ENCODE measurements at places on chromosomes 1 and 21.

- DNase-seq: peak; percentile 9
Measured at GRCh38 chr1:175742790-175743459, 470 bp downstream of the TNR start.

GRCh38 chr1:91591175-91591974 is 90.7 kb downstream of the CDC7 start:
- no peak for DNase-seq

- peak; percentile 13 for DNase-seq
Measured at GRCh38 chr1:111448482-111448917, 556 bp downstream of the WDR77 start.

DNA sequence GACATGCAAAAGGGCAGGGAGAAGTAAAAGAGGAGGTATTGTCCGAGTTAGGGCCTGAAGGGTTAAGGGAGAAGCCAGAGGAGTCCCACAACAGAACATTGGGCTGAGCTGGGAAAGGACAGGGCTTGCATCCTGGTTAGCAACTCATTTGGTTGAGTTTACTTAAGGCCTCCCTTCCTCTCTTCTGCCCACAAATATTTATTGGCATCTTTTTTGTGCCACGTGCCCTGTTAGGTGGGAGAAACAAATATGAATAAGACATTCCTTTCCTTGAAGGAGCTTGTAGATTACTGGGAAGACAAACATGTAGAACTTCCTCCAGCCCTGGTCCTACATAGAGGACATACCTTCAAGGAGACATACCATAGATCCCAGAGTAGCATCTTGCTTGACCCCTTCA is 53.0 kb upstream of the PRELP start:
- DNase-seq: peak; percentile 17

DNA sequence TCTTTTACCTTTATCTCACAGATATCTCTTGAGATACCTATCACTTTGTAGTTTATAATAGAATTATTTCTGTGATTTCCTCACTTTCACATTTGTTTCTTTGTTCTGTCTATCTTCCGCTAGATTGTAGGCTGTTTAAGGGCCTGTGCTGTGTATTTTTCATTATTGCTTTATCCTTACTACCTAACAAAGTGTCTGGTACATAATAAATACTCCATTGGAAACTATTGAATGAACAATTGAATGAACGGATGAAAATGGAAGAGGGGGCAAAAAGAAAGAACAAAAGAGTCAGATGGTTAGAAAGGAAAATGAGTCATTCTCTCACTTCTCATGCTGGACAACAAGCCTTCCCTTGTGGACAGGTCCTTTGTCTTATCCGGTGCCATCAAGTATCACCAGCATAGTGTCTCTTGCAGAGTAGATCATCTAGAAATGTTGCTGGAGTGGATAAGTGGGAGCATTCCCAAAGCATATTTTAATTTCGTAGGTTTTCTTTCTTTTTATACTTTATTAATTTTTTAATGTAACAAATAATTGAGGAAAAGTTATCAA is 159.8 kb downstream of the NEK7 start:
- no peak for DNase-seq

DNA sequence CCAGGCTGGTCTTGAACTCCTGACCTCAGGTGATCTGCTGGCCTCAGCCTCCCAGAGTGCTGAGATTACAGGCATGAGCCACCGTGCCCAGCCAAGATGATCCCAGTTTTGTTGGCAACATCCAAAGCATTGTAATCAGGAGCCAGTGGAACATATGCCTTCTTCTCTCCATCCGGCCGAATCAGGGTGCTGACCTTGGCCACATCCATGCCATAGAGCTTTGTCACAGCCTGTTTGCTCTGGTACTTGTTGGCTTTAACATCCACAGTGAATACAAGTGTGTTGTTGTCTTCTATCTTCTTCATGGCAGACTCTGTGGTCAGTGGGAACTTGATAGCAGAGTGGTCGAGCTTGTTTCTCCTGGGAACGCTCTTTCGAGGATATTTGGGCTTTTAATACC is 17.1 kb downstream of the TNFRSF8 start:
- DNase-seq: no peak

DNA sequence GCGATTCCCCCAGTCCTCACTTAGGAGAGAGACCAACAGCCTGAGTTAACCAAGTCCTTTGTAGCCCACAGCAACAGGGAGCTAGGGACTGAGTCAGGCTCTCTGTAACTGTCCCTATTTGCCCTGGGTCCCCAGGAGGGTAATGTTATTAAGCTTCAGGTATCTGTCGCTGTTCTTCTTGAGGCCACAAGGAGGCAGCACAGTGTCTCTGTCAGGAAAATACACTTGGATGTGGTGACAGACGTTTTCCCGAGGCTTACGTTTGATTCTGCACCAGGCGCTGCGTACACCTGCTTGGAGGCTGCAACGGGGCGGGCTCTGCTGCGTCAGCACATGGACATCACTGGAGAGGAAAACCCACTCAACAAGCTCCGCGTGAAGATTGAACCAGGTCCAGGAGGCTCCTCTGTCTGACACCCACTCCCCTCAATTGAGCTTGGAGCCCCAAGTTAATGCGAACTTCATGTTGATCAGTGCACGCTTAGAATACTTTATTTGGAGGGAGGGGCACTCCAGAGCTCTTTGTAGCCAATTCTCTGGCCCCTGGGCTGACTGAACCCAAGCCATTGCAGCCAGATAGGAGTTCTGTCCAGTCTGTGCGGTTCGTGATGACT is 10.7 kb upstream of the ELF3 start:
- peak; percentile 43 for DNase-seq

GRCh38 chr1:47772281-47772680 is 224.9 kb downstream of the TRABD2B start:
- DNase-seq: no peak

DNA sequence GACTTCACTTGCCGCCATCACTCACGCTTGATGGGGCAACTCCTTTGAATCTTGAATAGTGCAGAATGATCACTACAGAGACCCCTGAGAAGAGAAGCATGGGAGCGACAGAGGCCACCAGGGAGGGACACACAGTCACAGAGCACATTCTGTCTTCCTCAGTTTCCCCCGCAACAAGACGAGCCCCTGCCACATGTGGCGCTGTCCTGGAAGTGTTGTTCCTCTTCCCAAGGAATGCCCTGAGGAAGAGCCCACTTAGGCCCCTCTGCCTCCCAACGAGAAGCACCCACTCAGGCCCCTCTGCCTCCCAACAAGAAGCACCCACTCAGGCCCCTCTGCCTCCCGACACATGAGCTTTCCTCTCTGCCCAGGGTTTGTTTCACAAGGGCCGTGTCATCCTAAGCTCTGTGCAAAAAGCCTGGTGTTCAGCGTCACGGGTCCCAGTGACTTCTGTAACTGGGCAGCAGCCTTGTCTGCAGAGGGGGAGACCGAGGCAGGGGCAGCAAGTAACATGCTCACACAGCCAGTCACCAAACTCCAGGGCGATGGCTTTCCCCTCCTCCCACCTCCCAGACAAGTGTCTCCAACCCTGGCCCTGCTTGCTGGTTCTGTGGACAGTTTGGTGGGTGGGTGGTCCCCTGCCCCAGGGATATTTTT is 19.8 kb downstream of the SLC37A1 start:
- DNase-seq: no peak

GRCh38 chr1:199182186-199182843 is 543.5 kb downstream of the PTPRC start:
- DNase-seq: no peak

DNA sequence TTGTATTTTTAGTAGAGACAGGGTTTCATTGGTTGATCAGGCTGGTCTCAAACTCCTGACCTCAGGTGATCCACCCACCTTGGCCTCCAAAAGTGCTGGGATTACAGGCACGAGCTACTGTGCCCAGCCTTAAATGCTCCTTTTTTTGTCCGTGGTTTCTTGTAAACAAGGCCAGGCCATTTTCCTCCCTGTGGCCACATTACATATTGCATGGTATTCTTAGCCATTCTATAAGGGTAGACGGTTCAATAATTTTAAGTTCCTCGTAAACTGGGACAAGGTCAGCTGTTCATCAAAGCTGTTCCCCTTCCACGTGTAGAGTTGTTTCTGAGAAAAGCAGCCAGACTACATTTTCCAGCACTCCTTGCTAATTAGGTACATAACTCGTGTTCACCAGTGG is 10.3 kb upstream of the LUZP1 start:
- no peak for DNase-seq

DNA sequence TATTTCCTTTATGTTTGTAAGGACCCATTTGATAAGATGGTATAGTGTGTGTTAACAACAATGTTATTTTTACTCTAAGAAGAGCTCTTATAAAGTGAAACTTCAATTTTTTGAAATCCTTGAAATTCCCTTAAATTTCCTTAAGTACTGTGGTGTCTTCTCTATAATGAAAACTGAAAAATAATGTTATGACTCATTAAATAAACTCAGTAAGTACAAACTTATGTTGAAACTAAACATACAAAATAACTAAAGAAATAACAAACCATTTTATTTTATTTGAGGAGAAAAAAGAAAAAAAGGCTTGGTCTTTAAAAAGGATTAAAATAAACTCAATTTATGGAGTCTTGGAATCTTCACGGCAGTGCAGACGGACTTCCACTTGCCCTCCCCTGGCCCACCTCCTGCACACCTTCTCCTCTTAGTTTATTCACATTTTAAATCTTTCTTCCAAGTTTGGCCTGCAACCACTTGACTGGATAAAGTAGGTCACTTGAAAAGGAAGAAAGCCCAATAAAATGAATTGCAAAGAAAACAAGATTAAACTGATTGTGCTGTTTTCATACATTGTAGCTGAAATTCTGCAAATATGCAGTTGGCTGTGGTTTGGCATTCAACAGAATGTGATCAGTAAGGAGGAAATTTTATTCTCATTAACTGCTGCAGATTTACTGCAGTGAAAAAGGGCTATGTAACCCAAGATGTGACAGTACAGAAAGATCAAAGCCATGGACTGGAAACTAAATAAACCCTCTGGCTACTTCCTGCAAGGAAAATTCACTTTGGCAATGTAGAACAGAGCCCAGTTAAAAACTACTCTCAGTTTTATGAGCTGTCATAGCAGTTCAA is 48.5 kb upstream of the SCYL3 start:
- DNase-seq: peak; percentile 41

DNA sequence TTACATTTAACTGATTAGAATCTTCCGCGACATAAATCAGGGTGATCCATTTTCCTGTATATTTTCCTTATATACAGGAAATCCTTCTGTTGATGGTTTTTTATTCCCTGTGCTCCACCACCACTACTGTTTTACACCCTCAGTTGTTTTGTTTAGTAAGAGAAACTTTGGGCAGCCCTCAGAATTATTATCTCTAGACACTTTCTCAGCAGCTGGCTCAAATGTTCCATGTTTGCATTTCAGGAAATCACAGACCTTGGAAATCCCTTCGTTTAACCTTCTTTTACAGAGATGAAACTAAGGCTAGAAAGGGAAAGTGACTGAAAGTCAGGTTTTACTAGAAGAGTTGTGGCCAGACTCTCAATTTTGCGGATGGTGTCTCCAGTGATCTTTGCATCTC is 15.2 kb downstream of the ZNF697 start:
- DNase-seq: no peak

GRCh38 chr1:173328961-173329360 is 121.8 kb upstream of the TNFSF4 start:
- DNase-seq: no peak

GRCh38 chr1:6580119-6580592 is 362 bp downstream of the ZBTB48 start:
- DNase-seq: no peak

- DNase-seq: no peak
Measured at GRCh38 chr21:35438643-35439404, 389.7 kb upstream of the RUNX1 start.

DNA sequence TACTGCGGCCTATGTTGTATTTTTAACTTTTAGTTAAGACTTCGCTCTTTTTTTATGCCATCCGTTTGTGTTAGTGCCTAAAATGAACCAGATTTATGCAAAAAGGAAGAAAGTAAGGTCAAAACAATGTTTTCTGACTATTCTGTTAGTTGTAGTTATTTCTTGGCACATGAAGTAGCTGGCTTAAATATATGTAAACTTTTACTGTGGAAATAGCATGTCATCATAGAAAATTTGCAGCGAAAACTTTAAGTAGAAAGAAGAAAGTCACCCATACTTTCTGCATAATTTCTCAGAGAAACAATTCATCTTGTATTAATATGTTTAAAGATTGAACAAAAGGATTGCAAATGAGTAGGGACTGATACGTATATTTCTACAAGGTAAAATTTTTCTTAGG is 106.4 kb downstream of the NEK7 start:
- no peak for DNase-seq

DNA sequence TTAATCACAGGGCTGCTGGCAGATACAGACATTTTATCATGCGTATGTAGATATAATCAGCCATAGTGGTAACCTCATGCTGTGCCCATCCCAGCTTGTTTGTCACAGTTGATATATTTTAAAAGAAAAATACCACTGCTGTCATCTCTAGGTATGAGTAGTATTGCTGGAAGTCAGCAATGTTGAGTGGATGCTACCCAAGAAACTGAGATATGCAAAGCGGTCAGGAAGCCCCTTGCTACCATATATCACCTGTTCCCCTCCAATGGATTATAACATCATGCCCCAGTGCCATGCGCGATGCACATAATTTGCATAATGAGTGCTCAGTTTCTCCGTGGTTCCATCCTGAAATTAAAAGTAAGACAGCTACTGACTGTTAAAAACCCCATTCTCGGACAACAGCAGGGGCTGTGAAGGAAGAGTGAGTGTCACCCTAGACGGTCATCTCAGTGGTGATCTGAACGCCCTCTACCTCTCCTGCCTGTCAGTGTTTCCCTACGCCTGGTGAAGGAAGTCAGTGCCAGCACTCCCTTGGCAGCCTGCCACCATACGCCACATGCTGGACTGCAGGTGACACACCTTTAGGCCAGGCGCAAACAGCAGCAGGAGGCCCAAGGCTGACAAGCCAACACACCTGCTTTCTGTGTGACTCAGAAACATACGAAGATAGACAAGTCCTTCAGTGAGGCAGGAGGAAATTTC is 2.7 kb downstream of the IL10RB start:
- DNase-seq: no peak

- no peak for DNase-seq
Measured at GRCh38 chr1:18631496-18632217, 1.0 kb downstream of the PAX7 start.

DNA sequence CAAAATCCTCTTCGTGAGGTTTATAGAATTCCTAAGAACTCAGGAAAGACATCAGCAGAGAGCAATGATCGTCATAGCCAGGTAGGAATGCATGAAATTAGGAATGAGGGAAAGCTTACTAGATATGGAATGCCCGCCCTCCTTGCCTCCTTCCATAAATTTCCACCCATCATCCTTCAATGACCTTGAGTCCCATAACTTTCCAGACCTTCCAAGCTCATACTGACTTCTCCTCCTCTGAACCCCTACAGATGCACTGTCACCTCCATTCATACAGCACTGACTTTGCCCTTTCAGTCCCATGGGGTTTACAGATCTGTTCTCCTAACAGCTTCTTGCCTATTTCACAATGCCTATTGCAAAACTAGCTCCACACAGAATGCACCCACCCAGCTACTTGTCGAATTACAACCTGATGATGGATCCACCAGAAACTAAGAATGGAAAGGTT is 23.8 kb upstream of the PPP1R15B start:
- DNase-seq: peak; percentile 75

All from fibroblast of skin of right quadriceps (primary cell).